ENCODE measurements at places on chromosomes 6 and 20.
A peak's percentile ranks its signal among the peaks of the same experiment; 100 is the strongest.

DNA sequence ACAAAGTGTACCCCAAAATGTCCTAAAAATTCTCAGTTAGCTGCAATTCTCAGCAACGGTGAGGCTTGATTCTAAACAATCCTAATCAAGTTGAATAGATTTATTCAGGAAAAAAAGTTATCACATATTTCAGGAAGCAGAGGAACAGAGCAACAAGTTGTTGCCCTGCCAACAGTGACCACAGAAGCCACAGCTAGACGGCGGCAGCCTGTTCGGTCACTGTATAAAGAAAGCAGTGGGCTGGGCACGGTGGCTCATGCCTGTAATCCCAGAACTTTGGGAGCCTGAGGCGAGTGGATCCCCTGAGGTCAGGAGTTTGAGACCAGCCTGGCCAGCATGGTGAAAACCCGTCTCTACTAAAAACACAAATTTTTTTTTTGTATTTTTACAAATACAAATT, 171.2 kb upstream of the BMP5 start:
- no peak for DNase-seq

DNA sequence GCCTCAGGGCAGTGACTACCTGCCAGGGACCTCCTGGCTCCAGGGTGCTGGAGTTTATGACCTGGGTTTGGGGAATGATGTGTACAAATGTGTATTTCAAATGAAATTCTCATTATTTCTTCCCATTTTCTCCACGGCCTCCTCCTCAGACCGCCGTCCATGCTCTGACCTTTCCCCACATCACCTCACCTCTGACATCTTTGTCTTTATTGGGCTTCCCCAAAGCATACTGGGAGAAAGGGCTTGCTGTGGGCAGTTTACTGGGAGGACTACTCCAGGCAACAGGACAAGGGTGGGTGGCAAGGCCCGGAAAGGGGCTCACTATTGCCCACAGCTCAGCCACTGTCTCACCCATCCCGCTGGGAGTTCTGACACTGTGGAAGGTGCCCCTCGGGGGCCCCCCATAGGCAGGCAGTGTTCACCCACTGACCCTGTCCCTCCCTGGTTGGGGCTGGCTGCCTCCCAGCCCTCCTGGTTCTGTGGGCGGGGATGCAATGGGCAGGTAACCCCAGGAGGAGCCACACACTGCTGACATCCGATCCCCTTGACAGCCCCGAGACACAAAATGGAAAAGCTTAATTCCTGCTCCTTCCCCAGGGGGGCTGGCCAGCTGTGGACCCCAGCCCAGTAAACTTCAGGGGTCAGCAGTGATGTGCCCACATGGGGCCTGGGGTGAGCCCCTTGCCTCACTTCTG, 39.8 kb upstream of the CST7 start:
- no peak for DNase-seq

DNA sequence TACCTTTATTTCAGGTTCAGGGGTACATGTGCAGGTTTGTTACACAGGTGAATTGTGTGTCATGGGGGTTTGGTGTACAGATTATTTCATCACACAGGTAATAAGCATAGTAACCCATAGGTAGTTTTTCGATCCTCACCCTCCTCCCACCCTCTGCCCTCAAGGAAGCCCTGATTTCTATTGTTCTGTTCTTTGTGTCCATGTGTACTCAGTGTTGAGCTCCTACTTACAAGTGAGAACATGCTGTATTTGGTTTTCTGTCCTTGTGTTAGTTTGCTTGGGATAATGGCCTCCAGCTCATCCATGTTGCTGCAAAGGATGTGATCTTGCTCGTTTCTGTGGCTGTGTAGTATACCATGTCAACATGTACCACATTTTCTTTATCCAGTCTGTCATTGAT, 66.0 kb downstream of the STK4 start:
- no peak for DNase-seq

DNA sequence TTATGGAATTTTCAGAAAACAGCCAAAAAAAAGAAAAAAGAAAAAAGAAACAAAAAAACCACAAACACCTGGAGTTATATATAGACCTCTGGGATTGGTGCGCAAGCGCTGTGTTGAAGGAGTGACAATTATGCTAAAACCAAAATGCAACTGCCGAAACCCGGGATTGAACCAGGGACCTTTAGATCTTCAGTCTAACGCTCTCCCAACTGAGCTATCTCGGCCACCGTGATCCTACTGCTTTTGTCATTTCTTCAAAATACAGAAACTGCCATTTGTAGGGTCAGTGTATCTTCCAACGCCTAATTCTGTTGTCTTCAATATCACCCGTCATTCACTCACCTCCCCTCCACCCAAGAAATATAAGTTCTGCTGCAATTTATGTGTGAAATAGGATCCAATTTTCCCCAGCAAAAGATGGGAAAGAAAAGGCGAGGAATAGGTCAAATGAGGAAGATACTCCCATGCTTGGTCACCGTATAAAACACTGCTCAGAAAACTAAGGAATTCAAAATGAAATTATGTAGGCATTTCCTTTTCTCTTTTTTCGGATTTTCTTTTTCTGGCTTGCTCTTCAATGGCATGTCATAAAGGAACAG, 116.0 kb downstream of the TRIM27 start:
- DNase-seq, result no peak

DNA sequence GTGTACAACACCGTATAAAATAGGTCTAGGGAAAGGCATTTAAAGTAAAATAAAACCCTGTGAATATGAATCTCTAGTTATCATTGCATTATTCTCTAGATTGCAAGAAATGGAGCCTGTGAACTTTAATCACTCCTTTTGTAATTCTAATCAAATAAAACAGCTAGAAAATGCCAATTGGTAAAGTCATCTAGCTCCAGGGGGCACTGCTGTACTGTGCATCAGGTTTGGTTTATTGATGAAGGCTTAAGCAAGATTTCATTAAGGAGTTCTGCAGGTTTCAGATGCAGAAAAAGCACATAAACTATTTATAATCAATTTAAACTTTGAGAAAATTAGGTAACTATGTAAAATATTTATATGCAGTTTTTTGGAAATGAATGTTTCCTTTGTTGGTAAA, 645.0 kb downstream of the PHF3 start:
- DNase-seq, result no peak

- no peak for DNase-seq
Observed at GRCh38 chr6:6674872-6675271, 86.4 kb downstream of the LY86 start.

DNA sequence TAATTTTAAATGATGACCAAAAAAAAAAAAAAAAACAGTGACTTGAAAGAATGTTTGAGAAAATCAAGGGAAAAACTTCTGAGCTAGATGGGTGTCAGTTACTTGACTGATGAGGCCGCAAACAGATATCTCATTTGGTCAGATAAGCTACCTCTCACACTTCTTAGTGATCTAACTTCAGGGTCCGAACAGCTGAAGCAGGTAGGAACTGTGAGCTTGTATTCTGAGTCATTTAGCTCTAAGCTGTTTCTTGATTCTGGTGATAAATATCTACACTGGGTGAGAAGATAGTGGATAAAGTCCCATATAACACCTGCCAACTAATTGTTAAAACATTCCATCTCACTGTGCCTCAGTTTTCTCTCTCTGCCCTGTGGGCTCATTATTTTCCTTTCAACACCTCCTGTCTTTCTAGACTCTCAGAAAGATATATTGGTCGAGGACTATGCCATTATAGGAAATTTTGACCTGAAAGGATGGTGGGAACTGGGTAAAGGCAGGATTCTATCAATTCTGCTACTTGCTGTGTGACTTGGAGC, 7.7 kb downstream of the KIF3B start:
- DNase-seq, result no peak

- no peak for DNase-seq
Observed at GRCh38 chr6:135006386-135006914, 48.2 kb downstream of the HBS1L start.

DNA sequence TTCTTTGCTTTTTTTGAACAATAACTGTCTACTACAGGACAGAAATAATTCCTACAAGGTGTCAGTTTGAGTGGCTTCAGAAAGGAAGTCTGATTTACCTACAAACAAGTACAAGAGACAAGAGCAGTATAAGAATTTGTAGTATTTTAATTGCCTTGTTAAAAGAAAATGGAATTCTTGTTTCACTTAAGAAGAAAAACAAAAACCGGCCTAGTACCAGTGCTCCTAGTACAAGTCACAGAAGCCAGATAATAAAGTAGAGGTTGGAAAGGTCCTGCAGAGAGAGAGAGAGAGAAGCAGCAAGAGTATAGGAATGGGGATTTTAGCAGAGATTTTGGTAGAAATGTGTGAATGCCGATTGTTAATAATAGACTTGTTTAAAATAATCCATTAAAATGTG, 6.4 kb downstream of the TAB2 start:
- no peak for DNase-seq

GRCh38 chr6:166313255-166314070, 5.3 kb upstream of the PRR18 start:
- peak; percentile 41 for DNase-seq

- DNase-seq, result no peak
Observed at GRCh38 chr20:2353231-2353630, 27.5 kb upstream of the TGM6 start.

DNA sequence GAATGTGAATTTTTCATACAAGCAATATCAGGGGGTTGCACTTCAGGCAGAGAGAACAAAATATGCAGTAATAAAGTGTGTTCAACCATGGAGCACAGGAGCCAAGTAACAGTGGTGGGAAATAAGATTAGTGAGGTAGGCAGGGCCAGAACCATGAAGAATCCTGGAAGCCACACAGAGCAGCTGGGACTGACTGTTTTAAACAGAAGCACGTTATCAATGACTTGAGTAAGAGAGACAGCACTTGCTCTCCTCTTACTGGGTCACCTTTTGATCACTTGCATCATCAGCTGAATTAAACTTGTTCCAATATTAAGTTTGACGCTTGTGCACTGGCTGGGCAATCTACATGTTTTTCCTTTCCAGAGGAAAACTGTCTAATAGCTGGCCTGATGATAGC, 238.5 kb downstream of the TBX18 start:
- no peak for DNase-seq

GRCh38 chr6:53109612-53110011, 39.0 kb downstream of the GCM1 start:
- DNase-seq, result no peak

DNA sequence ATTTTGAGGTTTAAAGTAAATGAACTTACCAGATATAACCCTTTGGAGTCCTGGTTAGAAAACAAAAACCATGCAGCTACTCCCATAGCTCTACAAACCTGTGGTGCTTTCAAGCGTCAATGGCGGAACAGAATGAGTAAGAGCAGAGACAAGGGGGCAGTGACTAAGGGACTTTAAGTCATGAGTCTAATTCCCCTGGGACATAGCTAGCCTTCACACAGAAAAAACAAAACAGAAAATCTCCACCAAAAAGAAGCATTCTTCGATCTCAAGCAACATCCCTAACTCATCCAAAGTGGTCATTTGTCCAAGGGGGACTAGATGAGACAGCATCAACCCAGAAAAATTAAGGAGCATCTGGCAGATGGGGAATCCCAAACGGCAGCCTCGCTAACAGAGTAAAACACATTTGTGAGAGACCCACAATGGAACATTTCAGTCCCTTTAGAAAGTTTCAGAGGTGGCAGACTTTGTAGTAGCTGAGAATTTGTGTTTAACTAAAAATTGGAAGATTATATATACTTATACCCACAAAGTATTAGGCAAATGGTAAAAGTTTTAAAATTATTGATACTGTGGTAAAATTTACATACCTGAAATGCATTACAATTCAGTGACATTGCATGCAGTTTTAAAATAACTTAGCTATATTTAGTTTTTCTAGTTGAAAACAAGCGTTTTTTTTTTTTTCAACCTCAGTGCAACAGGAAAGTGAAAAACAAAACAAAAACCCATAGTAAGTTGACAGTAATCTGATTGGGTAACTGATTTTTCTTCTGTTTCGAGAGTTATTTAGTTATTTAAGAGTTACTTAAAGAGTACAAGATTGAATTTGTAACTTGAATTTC, 67.5 kb downstream of the KCNQ5 start:
- DNase-seq, result no peak

DNA sequence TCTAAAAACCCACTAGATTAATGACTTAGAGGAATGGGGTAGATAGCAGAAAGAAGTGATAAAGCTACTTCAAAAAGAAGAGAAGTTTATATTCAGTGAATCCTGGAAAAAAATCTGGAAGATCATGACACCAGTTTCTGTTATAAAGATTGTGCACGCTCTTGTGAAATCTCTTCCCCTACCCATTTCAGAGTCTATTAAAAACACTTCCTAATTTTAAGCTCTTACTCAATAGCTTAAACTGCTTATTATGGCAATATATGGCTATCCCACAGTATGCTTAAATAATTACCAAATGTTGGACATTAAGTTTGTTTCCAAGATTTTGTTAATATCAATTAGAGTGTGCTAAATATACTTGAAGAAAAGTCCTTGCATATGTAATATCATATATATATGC, 585.3 kb upstream of the MAN1A1 start:
- DNase-seq, result no peak

DNA sequence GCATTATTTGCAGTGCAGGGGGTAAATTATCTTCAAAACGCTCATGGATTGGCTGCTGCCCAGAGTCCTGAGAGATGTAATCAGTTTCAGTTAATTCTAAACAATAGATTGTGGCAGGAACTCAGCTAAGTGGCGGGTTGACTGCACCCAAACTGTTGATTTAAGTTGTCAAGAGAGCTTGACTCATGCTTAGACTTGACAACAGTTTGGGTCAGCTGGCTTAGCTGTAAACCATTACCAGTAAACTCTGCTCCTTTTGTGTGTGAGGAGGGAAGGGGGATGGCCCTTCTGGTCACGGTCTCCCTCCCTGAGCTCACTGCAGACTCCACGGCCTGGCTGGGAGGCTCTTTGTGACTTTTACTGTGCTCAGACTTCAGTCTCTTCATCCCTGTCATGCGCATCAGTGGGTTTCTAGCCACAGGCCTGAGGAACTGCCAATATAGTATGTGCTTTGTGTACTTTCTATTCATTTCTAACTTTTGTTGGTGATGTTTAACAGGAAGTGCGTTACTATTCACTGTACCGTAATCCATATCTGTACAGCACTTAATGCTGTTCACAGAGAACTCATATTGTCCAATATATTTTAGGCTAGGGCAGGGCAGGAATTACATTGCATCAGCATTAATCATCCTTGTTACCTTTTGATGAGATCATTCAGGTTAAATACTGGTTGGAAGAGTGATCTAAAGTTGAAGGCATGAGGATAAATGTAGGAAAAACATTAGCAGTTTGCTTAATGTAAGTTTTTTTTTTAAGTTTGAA, 488.3 kb downstream of the CDKAL1 start:
- no peak for DNase-seq

GRCh38 chr20:17490501-17490900, 40.7 kb downstream of the BFSP1 start:
- peak; percentile 22 for DNase-seq
